SJCRH30 (cell line): ENCODE measurements at places on chromosomes 1 and 21.

GRCh38 chr1:39919545-39919944, 17.8 kb upstream of the MYCL start:
- peak; percentile 57 for DNase-seq

GRCh38 chr21:27649323-27649722, 682.4 kb upstream of the ADAMTS5 start:
- no peak for DNase-seq

DNA sequence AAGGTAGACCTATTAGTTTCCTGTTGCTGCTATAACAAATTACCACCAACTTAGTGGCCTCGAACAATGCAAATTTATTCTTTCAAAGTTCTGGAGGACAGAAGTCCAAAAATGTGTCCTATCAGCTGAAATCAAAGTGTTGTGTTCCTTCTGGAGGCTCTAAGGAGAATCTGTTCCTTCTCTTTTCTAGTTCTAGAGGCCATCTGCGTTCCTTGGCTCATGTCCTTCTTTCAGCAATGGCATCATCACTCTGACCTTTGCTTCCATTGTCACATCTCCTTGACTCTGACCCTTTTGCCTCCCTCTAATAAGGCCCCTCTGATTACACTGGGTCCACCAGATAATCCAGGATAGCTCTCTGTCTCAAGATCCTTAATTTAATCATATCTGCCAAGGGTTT, 1.2 kb upstream of the MR1 start:
- DNase-seq: no peak

DNA sequence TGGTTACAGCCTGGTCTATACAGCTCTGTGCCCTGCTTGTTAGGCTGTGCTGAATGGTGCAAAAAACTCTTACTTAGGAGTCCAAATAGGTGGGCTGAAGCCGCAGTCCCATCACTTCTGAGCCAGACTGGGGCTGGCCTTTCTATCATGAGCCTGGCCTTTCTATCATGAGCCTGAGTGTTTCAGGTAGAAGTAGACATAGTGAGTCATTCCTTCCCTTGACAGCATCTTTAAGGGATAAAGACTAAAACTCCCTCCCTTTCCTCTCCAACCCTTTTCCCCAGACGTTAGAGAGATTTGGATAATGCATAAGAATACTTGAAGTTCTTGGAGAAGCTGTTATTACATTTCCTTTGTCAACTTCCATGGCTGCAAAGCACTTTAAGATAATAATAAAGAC, 46.5 kb upstream of the PARP1 start:
- no peak for DNase-seq

DNA sequence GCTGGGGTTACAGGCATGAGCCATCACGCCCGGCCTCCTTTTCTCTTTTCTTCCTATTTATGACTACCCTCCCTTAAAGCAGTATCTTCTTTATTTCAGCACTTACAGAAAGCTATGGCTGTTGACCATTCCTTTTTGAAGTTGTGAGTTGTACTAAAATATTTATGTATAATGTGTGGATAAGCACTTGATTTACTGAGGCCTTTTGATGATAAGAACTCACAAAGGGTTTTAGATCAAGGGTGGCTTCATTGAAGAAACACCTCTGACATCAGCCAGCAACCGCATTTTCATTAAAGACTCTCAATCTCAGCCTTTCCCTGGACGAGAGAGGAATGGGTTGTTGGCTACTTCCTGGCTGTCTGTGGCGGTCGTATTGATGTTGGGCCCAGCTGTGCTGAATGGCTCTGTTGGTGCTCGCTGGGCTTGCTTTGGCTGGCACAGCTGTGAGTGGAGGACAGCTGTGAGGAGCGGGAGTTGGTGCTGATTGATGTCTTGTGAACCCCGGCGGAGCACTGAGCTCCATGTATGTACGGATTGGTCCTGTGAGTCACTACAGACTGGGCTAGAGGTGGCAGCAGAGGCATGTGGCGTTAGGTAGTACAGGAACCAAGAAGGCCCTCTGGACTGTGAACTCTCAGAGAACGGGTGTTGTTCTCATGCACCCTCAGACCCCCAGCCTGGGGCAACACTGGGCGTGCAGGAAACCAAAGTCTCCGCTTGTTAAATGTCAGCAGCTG, 208.8 kb downstream of the KIF26B start:
- DNase-seq: peak; percentile 97

DNA sequence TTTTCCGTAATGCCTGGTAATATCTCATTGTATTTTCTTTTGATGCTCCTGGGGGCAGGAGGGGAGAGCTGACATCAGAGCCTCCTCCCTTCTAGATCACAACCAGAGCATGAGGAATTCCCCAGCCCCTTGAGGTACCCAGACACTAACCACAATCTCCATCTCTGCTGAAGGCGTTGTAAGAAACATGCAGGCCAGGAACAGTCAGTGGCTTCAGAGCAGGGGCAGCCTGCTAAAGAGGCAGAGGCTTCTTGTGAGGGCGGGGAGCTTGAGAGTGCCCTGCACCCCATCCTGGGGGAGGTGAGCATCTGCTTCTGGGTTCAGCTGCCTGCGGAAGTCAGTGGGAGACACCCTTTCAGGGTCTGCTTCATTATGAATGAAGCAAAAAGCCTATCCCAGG, 19.0 kb downstream of the MAPKAPK2 start:
- no peak for DNase-seq

- peak; percentile 50 for DNase-seq
These were observed at the start of gene S100A16 for GRCh38 chr1:153612755-153613331. Gene S100A16 (minus strand): TSS chr1:153613137. CDS start chr1:153608151, 4,986 bp downstream.

DNA sequence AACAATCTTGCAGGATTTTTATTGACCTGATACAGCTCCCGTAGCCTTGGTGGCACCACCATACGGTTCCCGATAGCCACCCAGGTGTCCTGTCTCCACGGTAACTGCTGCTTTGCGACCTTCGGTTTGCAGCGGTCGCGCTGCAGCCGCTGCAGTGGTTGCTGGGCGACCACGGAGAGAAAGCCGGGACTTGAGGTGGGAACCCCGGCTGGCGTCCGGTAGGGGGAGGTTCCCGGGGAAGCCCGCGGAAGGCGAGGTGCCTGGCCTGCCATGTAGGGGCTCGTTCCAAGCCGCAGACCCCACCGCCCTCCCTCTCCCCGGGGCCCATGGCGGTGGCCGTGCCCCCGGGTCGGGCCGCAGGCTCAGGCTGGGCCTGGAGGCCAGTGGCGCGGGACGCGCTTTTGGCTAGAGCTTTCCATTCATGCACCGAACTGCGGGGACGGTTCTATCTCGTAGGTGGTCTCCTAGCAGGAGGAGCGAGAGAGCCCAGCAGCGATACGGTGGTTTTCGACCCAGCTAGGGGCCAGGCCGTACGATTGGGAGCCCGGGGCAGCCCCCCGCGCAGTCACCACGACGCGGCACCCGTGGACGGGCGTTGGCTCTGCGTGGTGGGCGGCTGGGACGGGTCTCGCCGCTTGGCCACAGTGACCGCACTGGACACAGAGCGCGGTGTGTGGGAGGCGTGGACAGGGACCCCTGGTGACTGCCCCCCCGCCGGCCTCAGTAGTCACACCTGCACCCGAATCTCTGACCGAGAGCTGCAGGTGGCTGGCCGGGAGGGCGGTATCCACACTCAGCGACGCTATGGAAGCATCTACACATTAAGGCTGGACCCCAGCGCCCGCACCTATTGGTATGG, at the start of gene KLHDC9:
Gene KLHDC9, plus strand, starts transcription at position 152 of the 859 bp plus-strand sequence. Its CDS starts 175 bp downstream, at position 327.
- no peak for DNase-seq

GRCh38 chr1:20321573-20321972, 30.9 kb downstream of the VWA5B1 start:
- no peak for DNase-seq

DNA sequence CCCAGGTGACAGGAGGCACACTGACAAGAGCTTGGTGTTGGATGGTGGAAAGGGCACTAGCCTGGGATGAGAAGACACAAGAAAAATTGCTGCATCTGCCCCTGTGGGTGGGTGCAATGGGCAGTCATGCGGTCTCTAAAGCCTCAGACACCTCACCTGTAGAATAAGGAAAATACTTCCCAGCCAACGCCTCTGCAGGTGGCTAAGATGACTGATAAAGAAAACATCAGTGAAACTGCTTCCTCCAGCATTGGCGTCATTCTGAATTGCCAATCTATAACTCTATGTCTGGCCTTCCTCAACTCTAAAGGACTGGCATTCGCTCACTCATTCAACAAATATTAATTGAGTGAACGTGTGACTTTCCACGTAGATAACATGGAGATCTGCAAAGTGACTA, 100.4 kb upstream of the F3 start:
- DNase-seq: no peak

DNA sequence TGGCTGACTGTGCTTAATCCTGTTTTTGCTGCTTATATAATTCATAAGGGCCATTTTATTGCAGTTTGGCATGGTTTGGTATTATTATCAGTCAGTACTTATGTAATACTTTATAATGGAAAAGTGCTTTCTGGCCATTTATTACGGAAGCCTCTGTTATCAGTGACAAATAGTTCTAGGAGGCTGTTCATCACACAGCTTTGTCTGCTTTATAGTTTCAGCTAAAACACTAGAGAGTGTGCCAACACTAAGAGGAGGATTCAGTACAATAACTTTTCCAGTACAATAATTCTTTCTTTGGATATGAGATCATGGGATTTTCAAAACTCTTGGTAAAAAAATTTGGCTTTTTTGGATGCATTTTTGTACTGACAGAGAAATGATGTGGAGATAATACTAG, 102.9 kb upstream of the PTGFR start:
- no peak for DNase-seq

- no peak for DNase-seq
These were observed 3.5 kb downstream of the PABPC4 start for GRCh38 chr1:39573097-39573465.

DNA sequence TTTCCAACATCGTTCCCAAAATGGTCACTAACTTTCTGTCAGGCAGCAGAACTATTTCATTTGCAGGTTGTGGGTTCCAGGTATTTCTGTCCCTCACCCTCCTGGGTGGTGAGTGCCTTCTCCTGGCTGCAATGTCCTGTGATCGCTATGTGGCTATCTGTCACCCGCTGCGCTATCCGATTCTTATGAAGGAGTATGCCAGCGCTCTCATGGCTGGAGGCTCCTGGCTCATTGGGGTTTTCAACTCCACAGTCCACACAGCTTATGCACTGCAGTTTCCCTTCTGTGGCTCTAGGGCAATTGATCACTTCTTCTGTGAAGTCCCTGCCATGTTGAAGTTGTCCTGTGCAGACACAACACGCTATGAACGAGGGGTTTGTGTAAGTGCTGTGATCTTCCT, 9.3 kb downstream of the OR2AJ1 start:
- DNase-seq: no peak

DNA sequence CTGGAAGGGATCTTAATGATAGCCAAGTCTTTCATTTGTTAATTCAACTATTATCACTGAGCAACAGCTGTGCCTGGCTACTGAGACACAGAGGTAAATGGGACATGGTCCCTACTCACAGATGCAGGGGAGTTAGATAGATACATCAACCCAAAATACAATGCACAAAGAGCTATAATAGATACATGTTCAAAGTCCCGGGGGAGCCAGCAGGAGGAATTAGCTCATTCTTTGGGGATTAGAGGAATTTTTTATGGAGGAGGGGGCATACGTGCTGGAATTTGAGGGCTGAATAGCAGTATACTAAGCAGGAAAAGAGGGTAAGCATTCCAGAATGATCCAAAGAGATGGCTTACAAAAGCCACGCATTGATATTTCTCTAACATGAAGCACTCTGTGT, 34.6 kb downstream of the C8B start:
- no peak for DNase-seq

DNA sequence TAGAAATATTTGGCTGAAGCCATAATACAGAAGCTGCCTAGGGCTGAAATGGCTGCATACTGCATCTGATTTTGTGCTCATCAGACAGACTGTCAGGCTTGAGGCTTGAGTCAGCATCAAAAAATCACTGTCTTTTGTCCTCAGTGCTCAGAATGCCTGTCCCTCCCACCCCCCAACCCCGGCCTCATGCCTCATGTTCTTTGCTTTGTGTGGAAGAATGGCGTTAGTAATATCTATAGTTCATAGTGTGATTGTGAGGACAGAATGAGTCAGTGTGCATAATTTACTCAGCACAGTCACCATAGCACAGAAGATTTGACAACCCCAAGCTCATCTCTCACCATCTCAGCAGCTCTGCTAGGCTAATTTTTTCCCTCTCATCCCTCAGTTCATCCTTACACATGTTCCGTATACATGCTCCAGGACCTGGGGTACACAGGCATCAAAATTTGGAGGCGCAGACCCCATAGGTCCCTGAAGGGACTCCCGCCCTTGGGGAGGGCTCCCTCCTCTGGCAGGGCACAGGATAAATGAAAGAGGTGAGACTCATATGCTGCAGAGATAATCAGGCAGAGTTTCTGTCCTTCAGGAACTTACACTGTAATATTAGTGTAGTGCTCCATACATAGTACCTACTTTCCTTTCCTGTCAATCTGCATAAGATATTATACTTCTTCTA, 159.1 kb upstream of the C8B start:
- no peak for DNase-seq

DNA sequence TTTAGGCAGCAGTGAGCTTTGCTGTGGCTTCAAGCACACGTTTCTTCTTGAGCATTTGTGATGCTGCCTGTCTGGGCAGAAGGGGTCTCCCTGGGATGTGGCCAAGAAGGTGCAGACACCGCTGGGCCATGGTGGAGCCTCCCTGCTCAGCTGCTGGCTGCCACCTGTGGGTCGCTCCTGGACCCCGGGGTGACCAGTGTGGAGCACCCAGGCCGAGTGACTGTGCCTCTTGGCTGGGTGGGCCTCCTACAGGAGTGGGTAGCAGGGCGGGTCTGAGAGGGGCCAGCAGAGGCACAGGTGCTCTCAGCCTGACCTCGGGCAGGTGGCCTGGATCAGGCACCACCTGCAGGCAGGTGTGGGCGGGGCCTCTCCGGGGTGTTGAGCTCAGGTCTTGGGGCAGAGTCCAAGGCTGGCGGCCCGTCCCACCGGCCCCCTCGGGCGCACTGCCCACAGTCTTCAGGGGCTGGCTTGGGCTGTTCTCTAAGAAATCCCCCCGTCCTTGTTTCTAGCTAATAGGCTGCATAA, 42.0 kb upstream of the COL6A1 start:
- no peak for DNase-seq

DNA sequence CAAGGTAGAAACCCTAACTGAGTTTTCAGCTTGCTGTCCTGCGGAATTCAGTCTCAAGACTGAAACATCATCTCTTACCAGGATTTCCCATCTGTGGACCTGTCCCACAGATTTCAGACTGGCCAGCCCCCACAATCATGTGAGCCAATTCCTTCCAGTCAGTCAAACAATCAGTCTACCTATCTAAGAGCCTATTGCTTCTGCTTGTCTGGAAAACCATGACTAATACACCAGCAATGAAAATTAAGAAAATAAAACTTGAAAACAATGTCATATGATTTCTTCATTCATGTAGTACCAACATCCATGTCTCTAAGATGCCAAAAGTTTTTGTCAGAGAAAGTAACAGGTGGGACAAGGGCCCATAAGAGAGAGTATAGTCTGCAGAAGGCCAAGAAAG, 57.6 kb upstream of the CRB1 start:
- no peak for DNase-seq

GRCh38 chr1:182163821-182164223, 102.3 kb upstream of the ZNF648 start:
- peak; percentile 50 for DNase-seq

- peak; percentile 42 for DNase-seq
These were observed 707 bp downstream of the PRCC start for GRCh38 chr1:156767879-156768604.

DNA sequence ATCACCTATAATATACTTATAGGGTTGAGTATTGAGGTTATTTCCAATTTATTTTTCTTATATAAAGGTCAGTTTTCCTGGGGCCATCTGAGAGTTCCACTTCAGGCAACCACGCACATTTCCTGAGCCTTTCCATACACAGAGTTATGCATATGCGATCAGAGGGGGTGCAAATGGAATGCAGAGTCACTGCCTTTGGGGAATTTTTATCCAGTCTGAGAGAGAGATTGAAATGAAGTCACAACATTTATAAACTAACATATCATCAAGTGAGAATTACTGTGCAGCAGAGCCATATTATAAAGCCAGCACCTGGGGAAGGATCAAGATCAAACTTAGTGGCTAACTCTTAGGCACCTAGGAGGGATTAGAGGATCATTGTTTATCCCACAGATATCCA, 299.9 kb upstream of the PLXNA2 start:
- no peak for DNase-seq
